Stimulated activated CD8-positive, alpha-beta memory T cell treated with anti-CD3 and anti-CD28 coated beads, Interleukin-15, amount 100 ng/mL, for 4 hours (primary cell): ENCODE measurements at places on chromosomes 6 and 20.

DNA sequence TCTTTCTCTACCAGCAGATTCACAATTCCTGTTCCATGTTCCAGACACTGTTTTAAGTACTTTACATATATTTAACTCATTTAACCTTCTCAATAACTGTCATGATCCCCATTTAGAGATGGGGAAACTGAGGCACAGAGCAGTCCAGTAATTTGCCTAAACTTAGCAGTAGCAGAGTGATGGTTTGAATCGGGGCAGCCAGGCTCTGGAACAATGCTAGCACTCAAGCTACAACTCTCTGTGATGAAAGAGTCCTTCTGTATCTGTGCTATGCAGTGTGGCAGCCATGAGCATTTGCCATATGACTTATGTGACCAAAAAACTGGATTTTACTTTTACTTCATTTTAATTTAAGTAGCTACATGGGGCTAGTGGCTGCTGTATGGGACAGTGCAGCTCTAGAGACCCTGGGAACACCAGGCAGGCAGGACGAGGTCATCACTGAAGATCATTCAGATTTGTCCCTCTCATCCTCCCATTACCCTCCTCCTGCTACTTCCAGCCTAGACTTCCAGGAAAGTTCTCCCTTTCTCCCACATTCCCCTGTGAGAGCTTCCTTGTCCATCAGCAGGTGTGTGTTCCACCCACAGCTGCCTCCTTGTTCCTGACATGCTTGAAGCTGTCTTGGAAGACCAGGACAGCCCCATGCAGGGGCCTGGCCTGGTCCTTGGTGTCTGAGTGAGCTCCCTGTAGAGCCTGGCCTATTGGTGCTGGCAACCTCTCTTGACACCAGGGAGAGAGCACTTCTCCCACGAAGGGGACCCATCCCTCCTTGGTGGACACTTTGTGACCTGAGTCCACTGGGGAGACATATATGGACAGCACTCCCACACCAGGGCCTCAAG, 157.0 kb downstream of the MRPL14 start:
- no peak for DNase-seq

GRCh38 chr6:5054245-5054873, 30.8 kb upstream of the PPP1R3G start:
- no peak for DNase-seq

- no peak for DNase-seq
These were observed 81.6 kb upstream of the PREP start for GRCh38 chr6:105484238-105485161.

DNA sequence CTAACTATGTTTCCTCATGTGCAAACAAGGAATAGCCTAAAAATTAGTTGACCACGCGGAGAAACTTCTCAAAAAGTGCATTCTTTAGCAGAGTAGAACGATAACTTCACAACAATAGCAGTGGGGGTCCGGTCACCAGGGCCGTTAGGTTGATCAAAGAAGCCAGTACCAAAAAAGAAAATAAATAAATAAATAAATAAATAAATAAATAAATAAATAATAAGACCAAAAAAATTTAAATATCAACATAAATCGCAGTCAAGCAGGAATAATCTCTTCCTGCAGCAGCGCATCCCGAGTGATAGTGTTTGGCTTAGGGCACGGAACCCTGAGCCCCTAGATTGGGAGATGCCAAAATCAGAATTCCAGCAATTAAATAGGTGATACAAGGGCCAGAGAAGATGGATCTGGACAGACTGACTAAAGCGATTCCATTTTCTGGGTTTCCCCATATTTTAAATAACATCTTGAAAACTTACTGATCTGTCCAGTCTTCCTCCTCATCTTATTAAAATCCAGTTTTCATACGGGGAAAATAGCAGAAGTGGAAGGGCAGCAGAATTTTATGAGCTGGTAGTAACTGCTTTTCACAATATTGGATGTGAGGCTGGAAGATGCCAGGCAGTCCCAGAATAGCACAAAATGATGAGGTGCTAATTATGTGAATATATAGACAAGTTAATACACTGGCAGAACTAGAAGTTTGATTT, 4.4 kb upstream of the OLIG3 start:
- DNase-seq, result no peak

DNA sequence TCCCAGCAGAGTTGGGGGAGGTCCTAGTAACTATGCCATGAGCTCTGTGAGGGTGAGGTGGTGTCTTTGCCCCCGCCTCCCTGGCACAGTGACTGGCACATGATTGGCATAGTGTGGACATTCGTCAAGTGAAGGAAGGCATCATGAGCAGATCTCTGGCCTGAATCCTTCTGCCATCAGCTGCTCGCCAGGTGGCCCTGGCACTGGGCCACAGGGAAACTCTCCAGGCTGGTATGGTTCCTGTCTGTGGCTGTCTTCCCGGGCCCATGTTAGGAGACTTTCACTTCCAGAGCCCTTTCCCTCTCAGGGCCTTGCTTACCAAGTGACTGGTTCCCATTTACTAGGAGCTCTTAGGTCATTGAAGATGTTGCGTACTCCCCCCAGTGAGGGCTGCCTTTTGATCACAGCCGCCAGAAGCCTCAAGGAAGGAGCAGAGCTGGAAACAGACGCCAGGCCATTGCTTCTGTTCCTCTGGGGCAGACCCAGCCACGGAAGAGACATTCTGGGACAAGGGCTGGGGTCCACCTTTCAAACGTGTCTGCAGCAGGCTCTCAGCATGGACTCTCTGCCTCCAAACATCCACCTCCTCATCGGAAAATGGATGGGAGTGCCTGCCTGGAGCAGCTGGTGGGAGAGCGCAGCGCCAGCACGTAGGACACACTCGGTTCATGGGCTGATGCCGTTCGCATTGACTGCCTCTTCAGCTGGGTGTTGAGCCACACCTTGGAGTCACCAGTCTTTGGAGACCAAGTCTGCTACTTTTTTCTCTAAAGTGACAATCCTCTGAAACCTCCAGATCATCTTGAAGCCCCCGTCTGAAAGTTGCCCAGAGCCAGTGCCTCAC, 67.2 kb downstream of the PTPN1 start:
- no peak for DNase-seq

- DNase-seq, result no peak
These were observed 581.8 kb downstream of the EPM2A start for GRCh38 chr6:145153495-145153894.

GRCh38 chr6:2917801-2918445, 14.8 kb upstream of the SERPINB9 start:
- no peak for DNase-seq

- DNase-seq, result no peak
These were observed 20.8 kb downstream of the SYCP2 start for GRCh38 chr20:59912609-59913008.

- no peak for DNase-seq
These were observed 16.2 kb downstream of the FRS3 start for GRCh38 chr6:41763470-41763869.

- no peak for DNase-seq
These were observed 109.1 kb upstream of the FAM184A start for GRCh38 chr6:119187596-119187995.

GRCh38 chr20:11261533-11262000, 587.8 kb upstream of the JAG1 start:
- no peak for DNase-seq

GRCh38 chr20:12723811-12724210, 285.0 kb upstream of the SPTLC3 start:
- no peak for DNase-seq

GRCh38 chr6:91415031-91415605, 828.2 kb upstream of the MAP3K7 start:
- DNase-seq, result no peak

DNA sequence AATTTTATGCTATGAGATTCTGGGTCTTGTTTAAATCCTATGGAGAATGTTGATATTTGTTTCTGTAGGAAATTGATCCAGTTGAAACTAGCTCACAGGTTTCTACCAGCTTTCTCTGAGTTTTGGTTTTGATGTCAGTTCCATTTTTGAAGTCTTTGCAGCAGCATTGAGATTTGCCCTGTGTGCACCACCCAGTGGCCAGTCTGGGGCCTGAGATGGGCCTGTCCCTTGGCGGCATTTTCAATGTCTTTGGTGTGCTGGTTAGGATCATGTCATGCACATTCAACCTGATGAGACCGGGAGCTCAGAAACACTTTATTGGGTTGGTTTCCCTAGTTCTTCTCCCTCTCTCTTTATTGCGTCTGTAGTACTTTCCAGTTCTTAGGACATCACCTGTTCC, 395.2 kb upstream of the MAP3K7 start:
- no peak for DNase-seq

- no peak for DNase-seq
These were observed 535.2 kb upstream of the ID4 start for GRCh38 chr6:19301980-19302379.
